ENCODE measurements at places on chromosomes 12 and 14. TPM values are rescaled to one million over a fixed set of nuclear protein-coding genes. Genes with fewer than 3 reads are reported as not detected.

CCDC38 gene
- not detected for total RNA-seq

FBXW8 gene
- 6.6 TPM for total RNA-seq

RPGRIP1 gene
- total RNA-seq: not detected

LRRC74A gene
- not detected for total RNA-seq

DPF3 gene
- total RNA-seq: 0.18 TPM

NRDE2 gene
- total RNA-seq: 8.8 TPM

PUS7L gene
- total RNA-seq: 17.3 TPM

EML5 gene
- total RNA-seq: 0.39 TPM

RTN1 gene
- not detected for total RNA-seq

GPRC5A gene
- 9.3 TPM for total RNA-seq

SLC17A8 gene
- not detected for total RNA-seq

AHNAK2 gene
- total RNA-seq: 225 TPM

ANKRD33 gene
- not detected for total RNA-seq

KRT6B gene
- total RNA-seq: 323 TPM

ADAMTS20 gene
- total RNA-seq: not detected

SLC10A1 gene
- total RNA-seq: not detected

PLEKHD1 gene
- total RNA-seq: not detected

ARHGAP9 gene
- not detected for total RNA-seq

HOXC13 gene
- 4.9 TPM for total RNA-seq

CINP gene
- 44.8 TPM for total RNA-seq

ACOT6 gene
- not detected for total RNA-seq

GPD1 gene
- total RNA-seq: 0.14 TPM

Data from foreskin keratinocyte (primary cell).